ENCODE measurements at places on chromosomes 2 and 18.

DNA sequence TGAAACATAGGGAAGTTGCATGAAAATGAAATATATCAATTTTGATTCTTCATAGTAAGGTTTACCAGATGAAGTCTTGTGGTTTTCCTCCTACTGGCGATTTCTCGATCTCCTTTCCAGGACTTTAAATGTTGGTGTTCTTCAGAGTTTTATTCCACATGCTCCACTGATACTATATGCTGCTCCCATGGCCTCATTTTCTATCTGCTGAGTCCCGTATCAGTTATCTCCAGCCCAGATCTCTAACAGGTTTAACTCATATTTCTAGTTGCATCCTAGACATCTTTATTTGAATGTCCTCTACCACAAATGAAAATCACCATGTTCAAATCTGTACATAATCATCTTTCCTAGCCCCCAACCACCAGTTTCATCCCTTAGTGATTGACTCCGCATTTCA, 71.8 kb downstream of the COX7A2L start:
- no peak for DNase-seq

GRCh38 chr18:31651369-31651768, 33.0 kb downstream of the B4GALT6 start:
- no peak for DNase-seq

DNA sequence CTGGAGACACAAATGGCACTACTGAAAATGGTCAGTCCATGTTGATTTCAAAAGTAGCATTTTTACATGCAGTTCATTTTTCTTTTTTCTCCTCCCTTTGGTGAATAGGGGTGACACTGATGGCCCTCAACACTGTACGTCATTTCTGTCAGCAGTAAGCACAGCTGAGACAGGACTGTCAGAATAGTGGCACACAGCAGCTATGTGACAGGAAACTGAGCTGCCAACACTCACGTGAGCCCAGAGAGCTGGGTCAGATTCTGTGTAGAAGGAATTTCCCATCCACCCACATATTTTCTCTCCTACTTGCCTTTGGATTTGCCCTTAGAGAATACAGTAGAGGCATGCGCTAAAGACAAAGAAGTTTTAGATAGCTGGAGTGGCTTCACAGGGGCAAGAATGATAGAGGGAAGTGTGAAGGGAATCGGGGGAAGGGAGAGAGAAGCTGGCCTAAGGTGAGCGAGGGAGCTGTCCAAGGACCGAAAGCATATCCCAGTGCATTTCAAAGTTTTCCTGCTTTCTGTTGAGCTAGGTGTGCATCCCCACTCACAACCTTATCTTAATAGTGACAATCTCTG, 476.6 kb downstream of the CNTNAP5 start:
- DNase-seq: no peak

GRCh38 chr2:239876271-239876947, 148.7 kb downstream of the NDUFA10 start:
- DNase-seq: no peak

GRCh38 chr2:131034122-131035051, 58.9 kb downstream of the FAM168B start:
- no peak for DNase-seq

DNA sequence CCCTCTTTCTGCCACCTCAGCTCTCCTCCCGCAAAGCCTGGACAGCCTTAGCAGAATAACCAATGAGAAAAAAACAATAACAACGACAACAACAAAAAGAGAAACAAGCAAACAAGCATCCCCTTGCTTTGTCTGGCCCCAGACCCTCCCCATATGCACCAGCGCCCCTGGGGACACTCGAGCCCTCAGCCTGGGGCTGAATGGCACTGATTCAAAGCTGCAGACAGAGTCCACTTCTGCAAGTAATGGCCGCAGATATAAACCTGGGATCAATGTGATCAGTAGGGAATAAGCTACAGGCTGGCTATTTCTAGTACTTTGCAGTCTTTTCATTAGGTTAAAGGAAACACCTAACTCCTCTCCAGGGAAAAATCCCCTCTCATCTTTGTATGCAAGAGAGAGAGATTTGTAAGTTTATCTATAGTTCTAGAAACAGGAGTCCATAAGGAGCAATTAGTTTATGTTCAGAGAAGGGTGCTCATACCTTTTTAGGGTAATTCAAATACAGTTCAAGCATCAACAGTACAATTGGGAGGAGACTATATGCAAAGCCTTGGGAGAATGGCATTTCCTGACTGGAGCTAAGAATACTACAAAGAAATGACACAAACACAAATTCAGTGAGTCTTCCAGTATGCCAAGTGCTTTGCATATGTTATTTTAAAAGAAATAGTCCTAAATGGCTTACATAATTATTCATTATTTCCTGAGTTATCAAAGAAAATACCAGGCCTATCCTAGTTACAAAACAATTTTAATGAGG, 122.3 kb upstream of the DDX18 start:
- no peak for DNase-seq

DNA sequence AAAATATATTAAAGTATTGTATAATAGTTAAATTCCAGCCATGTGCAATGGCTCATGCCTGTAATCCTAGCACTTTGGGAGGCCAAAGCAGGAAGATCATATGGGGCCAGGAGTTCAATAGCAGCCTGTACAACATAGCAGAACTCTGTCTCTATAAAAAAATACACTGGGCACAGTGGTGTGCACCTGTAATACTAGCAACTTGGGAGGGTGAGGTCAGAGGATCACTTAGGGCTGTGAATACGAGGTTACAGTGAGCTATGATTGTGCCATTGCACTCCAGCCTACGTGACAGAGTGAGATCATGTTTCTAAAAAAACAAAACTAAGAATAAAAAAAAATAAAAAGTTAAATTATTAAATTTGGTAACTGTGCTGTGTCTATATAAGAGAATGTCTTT, 36.1 kb downstream of the ZRANB3 start:
- no peak for DNase-seq

DNA sequence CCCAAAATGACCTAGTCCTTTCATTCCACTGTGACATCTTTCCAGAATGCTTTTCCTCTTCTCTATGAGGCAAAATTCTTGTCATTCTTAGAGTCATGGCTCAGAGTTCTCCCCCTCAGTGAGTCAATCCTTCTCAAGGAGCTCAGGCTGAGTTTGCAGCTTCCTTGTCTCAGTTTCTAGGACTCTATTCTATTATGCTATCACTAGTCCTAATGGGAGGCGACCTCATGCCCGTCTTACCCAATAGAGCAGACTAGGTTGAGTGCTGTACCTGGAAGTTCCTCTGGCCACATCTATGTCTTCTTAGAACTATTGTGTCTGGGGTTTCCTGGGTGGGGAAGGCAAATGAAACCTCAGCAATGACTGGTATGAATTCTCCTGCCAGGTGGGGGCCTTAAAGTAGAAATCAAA, 51.5 kb downstream of the HAUS1 start:
- DNase-seq: no peak

GRCh38 chr2:231286964-231287363, 88.5 kb downstream of the ARMC9 start:
- DNase-seq: no peak

DNA sequence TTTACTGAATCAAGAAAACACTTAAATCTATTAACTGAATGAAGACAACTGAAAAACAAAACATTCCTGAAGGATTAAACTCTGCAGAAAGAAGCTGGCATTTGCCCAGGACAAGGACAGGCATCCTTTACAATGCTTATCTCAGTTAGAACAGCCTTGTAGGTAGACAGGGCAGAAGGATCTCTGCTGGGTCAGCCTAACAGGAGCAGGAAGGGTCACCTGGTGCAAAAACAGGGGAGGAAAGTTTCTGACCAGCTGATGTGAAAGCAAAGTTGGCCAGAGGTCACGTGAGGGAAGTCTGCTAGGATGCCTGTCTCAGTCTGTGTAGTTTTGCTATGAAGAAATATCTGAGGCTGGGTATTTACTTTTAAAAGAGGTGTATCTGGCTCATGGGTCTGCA, 348.6 kb downstream of the ANAPC1 start:
- no peak for DNase-seq

DNA sequence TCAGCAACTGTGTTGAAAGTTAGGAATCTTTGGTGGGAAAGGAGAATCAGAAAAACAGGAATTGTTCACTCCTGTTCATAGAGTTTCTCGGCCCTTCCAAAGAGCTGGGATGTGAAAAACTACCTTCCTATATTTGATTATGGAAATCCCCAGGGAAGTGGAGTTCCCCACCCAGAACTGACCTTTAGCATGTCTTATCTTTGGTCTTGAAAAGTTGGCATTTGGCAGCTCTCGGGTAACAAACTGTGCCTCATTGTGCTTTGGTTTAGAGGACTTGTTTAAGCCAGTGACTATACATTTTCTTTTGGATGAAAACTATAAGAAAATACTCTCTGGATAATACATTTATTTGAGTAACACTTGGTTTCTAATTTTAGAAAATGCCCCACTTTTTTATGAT, 51.3 kb upstream of the CERS6 start:
- no peak for DNase-seq

DNA sequence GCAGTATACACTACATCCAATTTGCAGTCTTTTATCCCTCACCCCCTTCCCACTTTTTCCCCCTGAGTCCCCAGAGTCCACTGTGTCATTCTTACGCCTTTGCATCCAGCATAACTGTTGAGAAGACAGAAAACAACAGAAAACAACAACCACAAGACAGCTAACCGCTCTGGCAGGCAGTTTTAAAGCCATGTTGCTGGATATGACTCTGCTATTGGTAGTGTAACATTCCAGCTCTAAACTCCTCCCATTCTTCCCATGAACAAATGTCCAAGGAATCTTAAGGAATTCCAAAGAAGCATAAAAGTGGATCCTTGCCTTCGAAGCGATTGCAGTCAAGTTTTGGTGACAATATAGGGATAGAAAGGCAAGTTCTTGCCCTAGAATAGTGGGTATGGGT, 599.1 kb downstream of the NYAP2 start:
- no peak for DNase-seq

DNA sequence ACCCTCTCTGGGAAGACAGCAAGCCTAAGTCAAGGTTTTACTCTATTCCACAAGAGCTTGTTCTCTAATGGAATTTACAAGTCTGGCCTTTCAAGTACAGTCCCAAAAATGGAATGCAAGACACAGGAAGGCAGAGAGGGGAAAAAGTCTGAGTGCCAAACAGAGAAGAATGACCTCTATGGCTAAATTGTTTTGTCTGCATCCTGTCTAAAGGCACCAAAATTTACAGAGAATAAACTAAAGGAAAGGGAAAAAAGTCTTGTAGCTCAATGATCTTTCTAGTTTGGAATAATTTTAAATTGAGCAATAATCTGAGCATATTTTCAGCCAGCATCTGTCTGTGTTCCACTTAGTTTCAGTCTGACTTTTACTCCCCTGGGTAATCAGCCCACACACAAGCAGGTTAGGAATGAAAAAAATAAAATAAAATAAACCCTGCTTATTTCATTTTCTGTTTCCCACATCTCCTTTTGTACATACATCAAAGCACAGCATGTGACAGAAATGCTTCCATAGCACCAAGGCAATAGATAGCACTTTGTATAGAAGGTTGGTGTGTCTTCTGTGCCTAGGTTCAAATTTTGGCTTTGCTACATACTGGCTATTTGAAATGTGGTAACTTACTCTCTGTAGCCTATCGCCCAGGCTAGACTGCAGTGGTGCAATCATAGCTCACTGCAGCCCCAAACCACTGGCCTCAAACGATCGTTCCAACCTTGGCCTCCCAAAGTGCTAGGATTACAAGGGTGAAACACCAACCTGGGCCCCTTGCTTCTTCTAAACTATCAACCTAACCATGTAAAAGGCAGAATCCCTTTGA, 105.1 kb downstream of the SLC8A1 start:
- no peak for DNase-seq
